Stimulated activated CD4-positive, alpha-beta T cell treated with anti-CD3 and anti-CD28 coated beads, TNF-alpha, amount 100 ng/mL, for 24 hours (primary cell): ENCODE measurements at places on chromosomes 2 and 18.
A peak's percentile ranks its signal among the peaks of the same experiment; 100 is the strongest.

GRCh38 chr2:234290671-234291070 lies 206.2 kb downstream of the ARL4C start:
- peak; percentile 69 for DNase-seq

GRCh38 chr18:74064510-74064909 lies 83.1 kb downstream of the FBXO15 start:
- no peak for DNase-seq

DNA sequence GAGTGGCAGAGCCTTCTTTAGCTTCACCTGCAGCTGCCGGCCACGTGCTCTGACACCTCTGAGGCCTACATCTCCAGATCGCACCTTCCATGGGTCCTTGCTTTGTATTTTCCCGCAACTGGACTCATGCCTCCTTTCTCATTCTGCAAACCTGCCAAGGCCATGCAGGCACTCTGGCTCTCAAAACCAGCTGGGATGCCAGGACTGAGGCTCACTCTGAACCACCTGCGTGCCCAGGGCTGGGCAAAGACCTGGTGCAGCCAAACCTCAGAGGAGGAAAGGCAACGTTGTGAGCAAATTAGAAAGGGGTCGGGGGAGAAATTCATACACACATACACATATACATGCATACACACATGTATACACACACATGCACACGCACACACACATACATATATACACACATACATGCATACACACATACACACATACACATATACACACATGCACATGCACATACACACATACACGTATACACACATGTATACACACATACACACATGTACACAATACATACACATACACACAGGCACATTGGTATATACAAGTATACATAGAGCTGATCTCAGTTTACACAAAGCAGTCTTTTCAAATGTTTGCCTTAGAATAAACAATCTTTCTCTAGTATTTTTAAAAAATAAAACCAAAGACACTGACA lies 125.2 kb downstream of the RTP5 start:
- DNase-seq = no peak

DNA sequence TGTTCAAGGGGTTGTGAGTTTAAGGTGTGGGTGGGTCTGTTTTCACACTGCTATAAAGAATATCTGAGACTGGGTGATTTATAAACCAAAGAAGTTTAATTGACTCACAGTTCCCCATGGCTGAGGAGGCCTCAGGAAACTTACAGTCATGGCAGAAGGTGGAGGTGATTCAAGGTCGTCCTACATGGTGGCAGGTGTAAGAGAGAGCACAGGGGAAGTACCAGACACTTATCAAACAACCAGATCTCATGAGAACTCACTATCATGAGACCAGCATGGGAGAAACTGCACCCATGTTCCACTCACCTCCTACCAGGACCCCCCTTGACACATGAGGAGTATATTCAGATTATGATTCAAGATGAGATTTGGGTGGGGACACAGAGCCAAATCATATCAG lies 38.0 kb downstream of the RHBDD1 start:
- peak; percentile 21 for DNase-seq

DNA sequence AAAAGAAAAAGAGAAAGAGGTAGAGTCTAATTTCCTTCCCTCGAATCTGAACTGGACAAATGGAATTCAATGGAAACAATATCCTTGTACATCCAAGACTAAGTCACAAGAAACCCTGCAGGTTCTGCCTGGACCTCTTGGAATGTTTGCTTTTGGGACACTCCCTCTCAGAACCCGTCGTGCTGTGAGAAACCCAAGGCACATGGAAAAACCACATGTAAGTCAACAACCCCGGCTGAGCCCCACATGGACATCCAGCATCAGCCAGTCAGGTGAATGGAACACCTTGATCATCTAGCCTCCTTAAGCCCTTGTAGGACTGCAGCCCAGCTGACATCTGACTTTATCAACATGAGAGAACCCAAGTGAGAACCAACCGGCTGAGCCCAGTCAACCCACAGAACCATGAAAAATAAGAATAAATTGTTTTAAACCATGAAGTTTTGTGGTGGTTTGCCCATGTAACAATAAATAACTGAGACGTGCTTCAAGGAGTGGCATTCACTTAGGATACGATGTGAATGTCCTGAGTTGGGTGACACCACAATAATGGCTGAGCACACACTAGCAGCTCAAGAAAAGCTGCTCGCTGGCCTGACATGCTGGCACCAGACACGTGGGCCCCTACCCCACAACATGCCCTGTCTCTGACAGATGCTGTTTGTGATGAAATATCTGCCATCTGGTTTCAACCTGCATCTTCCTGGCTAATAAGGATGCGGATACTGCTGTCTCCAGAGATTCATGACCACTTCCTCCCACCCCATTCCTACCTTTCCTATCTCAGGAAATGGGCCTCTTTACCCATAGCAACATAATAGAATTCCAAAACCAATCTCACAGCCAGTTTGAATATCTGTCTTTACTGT lies 28.8 kb downstream of the PKDCC start:
- no peak for DNase-seq

GRCh38 chr18:4058179-4058578 lies 396.9 kb downstream of the DLGAP1 start:
- DNase-seq = no peak

DNA sequence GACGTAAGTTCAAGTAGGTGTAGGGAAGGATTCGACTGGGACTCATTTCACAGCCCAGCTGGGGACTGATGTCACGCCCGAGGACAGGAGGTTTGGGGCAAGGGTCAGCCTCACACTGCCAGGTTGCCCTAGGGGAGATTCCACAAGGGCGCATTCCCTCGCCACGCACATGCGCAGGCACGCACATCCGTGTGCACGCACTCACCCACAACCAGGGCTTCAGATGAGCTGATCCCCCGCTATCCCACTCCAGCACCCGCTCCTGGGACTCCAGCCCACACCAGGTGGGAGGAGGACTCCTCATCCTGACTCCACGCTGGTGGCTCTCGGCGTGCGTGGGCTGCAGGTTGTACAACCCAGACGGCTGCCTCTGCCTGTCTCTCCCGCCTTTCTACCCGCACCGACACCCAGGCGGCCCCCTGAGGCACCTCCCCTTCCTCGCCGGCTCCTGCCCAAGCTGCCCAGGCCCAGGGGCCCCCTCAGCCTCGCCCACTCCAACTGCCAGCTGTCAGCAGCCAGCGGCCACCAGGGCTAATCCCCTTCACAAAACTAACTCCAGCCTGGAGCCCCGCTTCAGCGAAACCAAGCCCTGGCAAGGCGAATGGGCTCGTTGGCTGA lies 47.8 kb upstream of the FOSL2 start:
- DNase-seq = no peak

DNA sequence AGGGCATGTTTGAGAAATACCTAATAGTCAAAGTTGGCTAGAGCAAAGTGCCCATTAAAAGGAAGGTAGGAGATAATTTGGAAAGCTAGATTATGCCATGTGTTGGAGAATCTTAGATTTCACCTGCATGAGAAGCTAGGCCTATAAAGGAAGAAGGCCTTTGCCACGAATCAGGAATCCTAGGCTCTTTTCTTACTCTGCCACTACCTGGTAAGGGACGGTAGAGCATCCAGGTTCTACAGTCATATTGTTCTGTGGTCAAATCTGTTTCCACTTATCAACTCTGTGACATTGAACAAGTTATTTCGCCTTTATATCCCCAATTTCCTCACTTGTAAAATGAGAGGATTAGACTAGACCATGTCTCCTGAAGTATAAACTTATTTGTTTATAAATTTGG lies 3.6 kb upstream of the KCNJ3 start:
- no peak for DNase-seq

GRCh38 chr2:215517391-215517790 lies 81.5 kb upstream of the FN1 start:
- no peak for DNase-seq

DNA sequence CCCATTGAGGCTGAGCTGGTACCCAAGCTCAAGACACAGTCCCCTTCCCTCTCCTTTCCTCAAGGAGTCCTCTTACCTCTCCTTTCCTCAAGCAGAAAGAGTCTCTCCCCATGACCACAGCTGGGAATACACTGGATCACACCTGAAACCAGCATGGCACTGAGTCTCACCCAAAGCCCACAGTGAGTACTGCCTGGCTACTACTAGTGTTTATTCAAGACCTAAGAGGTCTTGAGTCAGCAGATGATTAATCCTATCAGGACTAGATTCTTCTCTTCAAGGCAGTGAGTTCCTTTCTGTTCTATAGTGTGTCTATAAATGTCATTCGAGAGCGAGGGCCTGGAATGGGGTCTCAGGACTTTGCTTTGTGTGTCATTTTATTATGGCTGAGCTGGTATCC lies 111.4 kb downstream of the METTL4 start:
- DNase-seq = no peak

GRCh38 chr2:157989227-157989626 lies 112.4 kb upstream of the UPP2 start:
- no peak for DNase-seq

GRCh38 chr2:222623756-222624309 lies 32.1 kb downstream of the FARSB start:
- no peak for DNase-seq

DNA sequence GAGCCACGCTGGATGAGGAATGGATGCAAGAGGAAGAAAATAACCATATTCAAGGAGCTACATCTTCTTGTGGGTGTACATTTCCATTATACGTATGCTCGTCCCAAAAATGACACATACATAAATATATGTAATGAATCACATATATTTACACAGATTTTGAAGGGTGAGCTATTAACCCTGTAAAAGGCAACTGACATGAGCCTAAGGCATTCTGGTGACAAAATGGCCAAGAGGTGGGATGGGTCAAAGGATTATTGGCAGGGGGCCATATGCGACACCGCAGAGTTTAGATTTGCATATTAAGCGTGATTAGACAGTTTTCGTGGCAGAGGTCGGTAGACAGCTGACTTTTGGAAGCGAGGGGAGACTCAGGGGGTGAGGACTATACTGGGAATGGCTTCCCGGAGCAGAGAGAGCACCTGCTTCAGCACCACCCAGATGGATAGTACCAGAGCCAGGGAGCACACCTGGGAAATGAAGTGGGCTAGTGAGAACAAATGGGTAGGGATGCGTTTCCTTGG lies 431 bp upstream of the CNRIP1 start:
- DNase-seq = no peak

GRCh38 chr2:2699121-2699505 lies 368.0 kb upstream of the MYT1L start:
- DNase-seq = no peak

DNA sequence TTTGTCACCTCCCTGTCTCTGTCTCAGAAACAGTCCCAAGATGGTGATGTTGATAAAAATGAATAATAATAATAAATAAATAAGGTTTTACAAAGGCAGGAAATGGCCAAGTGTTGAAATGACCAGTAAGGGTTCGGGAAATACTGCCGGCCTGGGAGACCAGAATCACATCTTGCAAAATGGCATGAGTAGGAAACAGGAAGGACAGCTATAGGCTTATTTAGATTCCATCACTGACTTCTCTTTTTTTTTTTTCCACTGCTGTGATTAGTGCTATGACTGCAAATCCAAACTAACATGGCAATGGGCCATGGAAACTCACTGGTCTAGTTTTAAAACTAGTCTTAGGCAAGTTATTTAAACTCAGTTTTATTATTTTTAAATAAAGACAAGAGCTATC lies 60.6 kb downstream of the SCN1A start:
- DNase-seq = no peak

GRCh38 chr2:161370981-161371380 lies 45.1 kb upstream of the TBR1 start:
- no peak for DNase-seq
